ENCODE measurements at places on chromosomes 12 and 14.
A peak's percentile ranks its signal among the peaks of the same experiment; 100 is the strongest.

DNA sequence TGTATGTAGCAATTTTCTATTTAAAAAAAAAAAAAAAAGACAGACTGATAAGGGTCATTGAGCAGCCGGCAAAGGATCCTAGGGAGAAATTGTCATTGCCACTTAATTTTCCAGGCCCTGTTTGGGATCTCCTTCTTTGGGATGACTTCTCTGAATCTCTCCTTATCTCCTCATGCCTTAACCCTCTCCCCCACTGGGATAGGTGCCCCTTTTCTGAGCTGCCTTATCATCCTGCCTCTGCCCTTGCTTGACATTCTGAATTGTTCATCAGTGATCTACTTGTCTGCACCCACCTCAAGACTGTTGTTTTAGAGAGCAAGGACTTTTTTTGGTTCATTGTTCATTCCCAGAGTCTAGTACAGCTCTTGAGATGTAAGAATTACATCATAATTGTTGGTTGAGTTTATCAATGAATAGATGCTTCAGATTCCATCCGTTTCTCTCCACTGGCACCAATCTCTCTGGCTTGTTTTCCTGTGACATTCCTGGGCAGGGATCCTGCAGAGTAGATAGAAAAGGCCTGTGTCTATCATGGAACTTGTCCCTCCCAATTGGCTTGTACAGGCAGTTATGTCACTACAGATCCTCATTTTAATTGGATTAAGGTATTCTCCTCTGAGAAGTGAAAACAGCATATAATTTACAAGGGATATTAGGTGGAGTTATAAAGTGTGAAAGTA lies 42.6 kb downstream of the SOCS2 start:
- no peak for DNase-seq

DNA sequence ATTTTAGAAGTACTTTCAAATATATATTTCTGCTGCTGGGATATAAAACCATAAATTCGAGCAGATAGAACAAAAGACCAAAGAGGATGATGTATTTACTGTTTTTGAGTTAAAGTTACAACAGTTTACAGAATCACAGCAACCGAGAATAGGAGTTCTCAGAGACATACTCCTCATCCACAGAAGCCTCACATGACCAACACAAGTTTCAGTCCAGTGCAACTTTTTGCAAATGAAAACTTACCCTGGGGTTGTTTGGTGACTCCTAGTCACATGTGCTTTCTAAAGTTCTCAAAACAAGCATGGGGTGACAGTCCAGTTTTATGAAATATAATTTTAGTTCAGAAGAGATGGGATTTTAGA lies 117.1 kb downstream of the PRKCH start:
- DNase-seq, result no peak

DNA sequence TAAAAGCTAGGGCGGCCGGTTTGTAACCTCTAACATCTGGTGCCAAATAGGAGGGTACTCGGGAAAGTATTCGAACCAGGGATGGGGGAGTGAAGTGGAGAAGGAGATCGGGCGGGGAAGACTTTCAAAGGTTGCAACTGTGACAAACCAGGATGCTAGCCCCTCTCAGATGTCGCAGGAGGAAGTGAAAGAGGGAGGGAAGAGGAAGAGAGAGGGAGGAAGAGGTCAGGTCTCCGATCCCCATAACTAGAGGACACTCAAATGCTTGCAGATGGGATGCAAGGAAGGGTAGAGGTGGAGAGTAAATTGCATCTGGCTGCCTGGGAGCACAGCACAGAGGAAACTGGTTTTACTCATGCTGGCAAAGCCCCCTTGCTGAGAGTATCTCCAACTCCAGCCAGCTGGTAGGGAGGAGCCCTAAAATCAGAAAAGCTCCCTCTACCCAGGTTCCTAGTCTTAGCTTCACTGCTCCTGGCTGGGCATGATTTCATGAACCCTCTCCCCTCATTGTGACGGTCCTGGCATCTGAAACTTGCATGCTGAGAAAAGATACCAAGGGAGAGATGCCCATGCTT lies 696.7 kb upstream of the TBX3 start:
- no peak for DNase-seq

DNA sequence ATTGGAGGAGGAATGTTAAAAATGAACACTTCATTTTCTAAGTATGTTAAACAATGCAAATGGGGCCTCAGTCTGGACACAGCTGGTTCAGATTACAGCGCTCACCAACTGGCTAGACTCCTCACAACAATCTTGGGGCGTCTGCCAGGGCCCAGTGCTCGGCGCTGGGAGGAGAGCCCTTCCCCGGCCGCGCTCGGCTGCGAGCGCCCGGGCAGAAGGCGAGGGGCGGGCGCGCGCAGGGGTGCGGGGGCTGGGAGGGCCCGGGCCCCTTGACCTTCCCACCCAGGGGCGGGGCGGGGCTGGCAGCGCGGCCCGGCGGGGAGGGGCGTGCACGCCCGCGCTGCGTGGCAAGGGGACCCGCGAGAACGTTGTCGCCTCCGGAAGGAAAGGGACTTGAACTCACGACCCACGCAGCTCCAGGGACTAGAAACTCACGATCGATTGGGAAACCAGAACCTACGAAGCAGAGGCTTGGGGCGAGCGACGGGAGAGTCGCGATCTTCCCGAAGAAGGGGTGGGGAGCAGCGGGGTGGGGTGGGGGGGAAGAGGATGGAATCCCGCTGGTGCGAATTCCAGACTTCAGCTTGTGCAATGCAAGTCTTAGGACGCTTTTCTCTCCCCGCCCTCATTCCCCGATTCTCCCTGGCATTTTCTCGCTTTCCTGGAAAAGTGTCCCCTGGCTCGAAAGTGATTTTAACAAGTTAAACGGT lies at the start of gene FBLN5:
Gene FBLN5, minus strand, starts transcription at position 220 of the 710 bp plus-strand sequence. CDS start 465 bp downstream, outside the sequence.
- peak; percentile 49 for DNase-seq

DNA sequence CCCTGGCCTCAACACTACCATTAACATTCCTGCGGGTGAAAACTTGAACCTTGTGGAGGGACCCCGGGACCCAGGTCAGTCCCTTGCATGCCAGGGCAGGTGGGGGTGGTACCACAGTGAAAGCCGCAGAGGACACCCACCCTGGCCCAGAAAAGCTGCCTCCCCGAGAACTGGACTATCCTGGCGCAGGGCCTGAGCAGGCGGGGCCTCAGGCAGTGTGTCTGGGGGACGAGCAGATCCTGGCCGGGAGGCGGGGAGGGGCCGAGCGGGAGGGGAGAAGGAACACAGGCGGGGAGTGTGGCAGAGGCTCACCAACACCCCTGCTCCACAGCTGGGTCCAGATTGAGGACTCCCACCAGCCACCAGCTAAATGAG lies 10.0 kb downstream of the AHNAK2 start:
- DNase-seq, result no peak

DNA sequence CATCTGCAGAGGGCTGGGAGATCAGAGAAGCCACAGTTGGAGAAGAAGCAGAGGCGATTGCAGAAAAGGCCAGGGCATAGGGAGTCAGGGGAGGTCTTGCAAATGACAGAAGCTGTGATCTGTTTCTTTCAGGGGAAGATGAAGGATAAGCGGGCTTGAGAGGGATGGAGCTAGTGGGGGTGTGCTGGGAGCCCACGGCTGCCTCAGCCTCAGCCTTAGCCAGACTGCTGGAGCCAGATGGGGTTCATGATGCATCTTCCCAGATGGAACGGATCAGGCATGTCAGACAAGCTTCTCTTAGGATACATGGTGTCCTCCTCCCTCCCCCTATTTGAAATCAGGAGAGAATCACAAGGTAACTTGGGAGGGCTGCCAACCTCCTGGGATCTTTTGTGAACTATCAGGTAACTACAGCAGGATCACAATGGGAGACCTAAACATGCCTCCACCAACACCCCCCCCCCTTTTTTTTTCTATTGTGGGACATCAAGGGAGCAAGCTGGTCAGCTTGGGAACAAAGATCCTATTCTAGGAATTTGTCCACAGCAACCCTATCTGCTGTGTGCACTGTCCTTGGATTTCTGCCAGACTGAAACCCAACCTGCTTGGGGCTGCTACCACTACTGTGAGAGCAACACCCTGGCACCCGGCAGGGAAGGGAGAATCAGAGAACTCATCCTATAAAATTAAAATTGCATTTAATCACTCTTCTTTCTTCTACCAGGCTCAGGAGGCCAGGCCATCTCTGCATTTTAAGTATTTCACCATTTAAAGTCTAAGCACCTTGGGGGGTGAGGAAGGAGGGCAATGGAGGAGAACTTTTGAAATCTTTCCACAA lies 10.7 kb upstream of the ATP2A2 start:
- DNase-seq, result no peak

DNA sequence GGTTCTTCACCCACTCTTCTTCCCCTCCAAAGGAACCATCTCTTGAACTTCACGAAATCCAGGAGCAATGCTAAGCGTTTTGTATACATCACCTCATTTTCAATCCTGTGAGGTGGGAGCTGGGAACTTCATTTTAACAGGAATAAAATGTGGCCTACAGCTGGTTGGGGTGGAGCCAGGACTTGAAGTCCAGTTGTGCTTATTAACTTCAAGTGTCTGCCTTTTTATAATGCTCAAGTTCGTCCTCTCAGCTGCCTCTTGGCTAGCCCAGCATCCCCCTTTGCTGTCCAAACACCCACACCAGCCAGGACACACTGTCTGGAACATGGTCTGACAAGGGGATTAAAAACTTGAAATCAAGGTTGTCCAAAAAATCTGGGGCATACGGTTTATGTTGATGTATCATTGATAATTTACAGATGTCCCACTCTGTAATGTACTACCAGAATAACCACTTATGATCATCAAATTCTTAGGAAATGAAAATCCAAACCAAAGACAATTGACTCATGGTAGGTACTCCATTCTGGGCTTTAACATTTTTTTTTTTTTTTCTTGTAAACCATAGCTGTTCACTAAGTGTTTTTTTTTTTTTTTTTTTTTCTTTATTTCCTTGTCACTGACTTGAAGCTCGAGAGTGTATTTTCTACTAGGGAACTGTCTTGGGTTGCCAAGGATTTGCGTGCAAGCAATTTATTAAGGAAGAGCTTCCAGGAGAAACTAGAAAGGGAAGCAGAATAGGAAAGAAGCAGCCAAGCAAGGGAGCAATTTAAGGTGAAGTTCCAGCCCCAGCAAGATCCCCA lies 252.3 kb downstream of the EFCAB11 start:
- DNase-seq, result no peak

DNA sequence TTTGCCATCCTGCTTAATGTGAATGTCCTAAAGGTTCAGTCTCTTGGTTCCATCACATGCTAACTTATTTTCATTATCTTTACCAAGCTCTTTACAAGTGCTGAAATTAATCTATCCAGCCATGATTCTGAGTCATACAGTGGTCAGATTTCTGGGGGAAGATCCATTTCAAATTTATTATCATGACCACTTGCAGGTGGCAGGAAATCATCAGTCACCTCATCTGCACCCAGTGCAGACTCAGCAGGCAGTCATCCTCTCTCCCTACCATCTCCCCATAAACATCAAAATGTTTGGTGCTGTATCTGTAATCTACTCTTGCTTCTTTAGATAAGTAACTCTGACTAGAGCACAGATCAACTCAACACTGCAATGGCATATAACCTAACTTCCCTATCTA lies 23.5 kb downstream of the ATG14 start:
- DNase-seq, result no peak

- DNase-seq, result no peak
Observed at GRCh38 chr12:58503731-58504130, 416.6 kb downstream of the LRIG3 start.

GRCh38 chr14:38412654-38413053 lies 156.8 kb upstream of the CLEC14A start:
- no peak for DNase-seq

DNA sequence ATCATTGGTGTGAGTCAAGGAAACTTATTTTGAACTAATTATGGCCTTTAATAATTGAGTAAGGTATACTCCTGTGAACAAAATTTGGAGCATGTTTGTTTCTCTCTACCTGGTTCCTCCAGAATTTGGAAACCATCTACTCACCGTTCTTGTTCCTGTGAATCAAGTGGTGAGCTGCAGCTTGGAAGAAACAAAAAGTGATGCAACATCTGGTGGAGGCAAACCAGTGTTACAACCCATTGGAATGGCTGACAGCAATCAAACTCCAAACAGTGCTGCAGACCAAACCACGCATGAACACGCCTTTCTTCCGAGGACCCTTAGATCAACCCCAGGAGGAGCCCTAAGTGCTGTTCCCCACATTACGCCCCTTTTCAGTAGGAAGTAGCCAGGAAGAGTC lies 104.7 kb upstream of the VASH1 start:
- DNase-seq, result no peak

- DNase-seq, result peak; percentile 6
Observed at GRCh38 chr12:8493084-8493483, 20.2 kb upstream of the CLEC4D start.

GRCh38 chr12:115897729-115898128 lies 379.8 kb downstream of the MED13L start:
- DNase-seq, result no peak

DNA sequence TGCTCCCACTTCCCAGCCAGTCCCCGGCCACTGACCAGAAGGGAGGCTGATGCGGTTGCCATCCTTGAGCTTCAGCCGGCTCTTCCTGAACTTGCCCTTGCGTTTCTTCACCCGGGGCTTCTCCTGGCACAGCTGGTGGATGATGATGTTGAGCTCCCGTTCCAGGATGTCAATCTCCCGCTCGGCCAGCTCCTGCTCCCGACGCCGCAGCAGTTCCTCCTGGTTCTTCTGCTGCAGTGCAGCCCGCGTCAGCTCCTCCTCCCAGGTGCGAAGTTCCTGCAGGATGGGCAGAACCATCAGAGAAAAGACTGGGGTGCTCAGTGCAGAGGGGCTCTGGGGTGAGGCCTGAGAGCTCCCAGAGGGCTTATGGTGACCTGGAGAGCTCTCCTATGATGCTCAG lies 67.0 kb downstream of the MAP3K9 start:
- DNase-seq, result no peak

DNA sequence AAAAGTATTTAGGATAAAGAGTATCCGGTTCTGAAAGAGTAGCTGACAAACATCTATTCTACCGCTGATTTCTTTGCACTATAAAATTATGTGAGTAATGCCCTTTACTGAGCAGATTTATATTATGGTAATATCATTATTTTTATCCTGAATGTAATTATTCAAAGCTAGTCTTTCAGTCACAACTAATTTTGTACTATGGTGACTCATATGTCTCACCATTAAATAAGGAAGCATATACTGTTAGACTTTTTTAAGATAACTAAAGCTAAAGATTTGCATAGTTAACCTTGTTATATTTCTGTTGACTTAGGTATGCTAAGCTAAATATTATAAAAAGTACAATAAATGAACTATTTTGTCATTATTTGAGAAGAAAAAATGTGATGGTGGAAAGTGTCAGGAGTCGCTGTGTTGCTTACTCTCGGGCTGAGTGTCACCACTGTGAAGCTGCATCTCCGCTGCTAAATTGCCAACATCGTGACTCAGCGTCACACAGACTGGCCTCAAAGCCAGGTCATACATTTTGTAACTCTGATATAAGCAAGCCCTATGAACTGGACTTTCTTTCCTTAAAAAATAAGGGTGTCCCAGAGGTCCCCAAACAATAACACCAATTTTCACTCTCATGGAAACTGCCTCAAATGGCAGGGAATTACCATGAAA lies 69.1 kb upstream of the SSTR1 start:
- no peak for DNase-seq

DNA sequence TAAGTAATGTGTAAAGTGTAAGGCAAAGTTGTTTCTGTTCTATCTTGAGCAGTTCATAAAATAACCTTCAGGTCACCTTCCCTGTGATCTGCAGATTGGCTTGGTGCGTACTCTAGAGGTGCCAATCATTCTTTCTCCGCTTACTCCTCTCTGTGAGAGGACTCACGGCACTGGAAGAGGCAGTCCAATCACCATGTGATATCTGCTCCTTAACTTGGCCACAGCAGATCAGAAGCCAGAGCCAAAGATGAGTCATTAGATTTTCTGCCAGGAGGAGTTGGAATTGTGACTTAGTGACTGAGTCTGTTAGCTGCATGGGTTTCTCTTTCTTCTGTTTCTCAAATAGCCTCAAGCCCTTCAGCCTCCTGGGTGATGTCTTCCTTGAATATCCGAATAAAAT lies 165.5 kb downstream of the SLC41A2 start:
- no peak for DNase-seq

GRCh38 chr12:127263621-127264020 lies 1003.3 kb upstream of the TMEM132C start:
- DNase-seq, result no peak

All from stimulated activated CD4-positive, alpha-beta T cell treated with anti-CD3 and anti-CD28 coated beads, Interleukin-12 subunit alpha, Interleukin-12 subunit beta, amount 100 ng/mL, for 4 hours (primary cell).